IPS DF 19.7 (cell line): ENCODE measurements at places on chromosomes 13 and 19.
A peak's percentile ranks its signal among the peaks of the same experiment; 100 is the strongest.

DNA sequence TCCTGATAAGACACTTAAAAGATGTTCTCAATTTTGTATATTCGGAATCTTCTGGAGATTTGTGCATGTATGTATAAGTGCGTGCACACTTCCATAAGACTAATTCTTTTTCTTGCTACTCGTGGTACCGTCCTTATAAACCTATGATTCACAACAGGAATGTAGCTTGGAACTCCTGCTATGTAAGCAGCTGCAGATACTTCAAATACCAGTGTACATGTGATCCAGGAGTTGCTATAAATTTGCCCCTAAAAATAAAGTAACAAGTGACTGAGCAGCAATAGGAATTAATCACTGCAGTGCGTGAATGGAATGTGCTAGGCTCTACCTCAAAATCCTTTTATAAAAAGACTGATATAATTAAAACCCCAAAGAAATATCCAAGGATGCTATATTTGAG is 214.9 kb downstream of the KLF5 start:
- DNase-seq: no peak

- DNase-seq: no peak
Observed at GRCh38 chr19:30562981-30563380, 190.8 kb downstream of the ZNF536 start.

DNA sequence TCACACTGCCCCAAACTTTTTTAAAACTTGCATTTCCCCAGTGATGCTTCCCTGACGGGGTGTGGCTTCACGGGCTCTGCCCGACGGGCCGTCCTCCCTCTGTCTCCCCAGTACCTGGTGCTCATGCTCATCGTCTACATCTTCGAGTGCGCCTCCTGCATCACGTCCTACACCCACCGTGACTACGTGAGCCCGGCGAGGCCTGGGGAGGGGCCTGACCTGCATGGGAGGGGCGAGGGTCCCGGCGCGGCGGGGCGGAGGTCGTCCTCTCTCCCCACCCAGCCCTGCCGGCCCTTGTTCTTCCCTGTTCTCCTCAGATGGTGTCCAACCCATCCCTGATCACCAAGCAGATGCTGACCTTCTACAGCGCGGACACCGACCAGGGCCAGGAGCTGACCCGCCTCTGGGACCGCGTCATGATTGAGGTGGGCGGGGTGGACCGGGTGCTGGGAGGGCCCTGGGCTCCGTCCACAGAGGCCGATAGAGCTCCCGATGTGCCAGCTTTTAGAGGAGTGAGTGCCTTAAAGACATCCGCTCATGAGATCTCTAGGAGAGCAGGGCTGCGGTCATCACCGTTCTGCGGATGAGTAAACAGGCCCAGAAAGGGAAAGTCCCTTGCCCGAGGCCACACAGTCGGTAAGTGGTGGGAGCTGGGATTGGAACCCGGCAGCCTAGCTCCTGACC is 6.9 kb downstream of the UPK1A start:
- no peak for DNase-seq

GRCh38 chr19:38663957-38664502 is 16.6 kb downstream of the ACTN4 start:
- no peak for DNase-seq

- no peak for DNase-seq
Observed at GRCh38 chr19:45074744-45075300, 1.5 kb downstream of the ZNF296 start.

DNA sequence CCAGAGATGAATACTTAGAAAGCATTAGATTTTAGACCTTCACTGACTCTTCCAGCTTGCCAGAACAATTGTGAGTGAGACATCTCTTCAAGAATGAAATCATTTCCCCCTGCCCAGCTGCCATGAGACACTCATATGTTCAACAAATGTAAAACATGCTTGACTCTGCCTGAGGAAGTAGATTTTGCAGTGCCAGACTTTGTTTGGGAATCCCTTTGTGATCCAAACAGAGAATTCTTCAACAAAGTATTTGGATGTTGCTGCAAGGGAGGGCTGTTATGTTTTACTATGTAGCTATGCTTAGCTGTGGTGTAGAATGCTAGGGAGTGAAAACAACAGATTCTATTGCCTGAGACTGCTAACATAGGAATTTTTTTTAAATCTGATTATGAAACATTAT is 416.4 kb downstream of the DCT start:
- DNase-seq: no peak

GRCh38 chr19:3171894-3172672 is 6.5 kb upstream of the S1PR4 start:
- no peak for DNase-seq

DNA sequence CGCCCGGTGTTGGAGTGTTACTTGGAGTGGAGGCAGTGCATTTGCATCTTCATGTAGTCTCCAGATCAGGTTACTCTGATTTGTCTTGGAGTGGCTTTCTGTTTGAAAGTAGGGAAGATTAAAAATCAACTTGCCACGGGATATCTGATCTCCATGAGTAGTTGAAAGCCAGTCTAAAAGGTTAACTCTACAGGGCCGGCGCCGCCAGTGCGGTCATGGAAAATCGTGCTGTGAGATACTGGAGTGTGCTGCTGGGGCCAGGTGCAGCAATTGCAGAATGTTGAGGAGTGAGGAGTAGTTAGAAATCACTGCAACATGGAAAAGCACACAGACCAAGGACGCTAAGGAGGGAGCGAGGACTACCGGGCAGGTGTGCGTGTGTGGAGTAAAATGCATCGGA is 175.0 kb downstream of the STK24 start:
- no peak for DNase-seq

GRCh38 chr13:44195245-44195644 is 178.4 kb upstream of the SERP2 start:
- no peak for DNase-seq

GRCh38 chr13:58207501-58207900 is 576.0 kb downstream of the PCDH17 start:
- DNase-seq: no peak

- DNase-seq: no peak
Observed at GRCh38 chr19:33906578-33907335, 110.1 kb downstream of the KCTD15 start.

- DNase-seq: no peak
Observed at GRCh38 chr13:95698047-95698749, 21.3 kb downstream of the DNAJC3 start.

GRCh38 chr13:98653463-98653985 is 76.6 kb upstream of the STK24 start:
- peak; percentile 89 for DNase-seq
